Stimulated activated CD8-positive, alpha-beta memory T cell treated with anti-CD3 and anti-CD28 coated beads, Interleukin-4, amount 100 ng/mL, for 1 hour (primary cell): ENCODE measurements at places on chromosomes 11 and 22.

DNA sequence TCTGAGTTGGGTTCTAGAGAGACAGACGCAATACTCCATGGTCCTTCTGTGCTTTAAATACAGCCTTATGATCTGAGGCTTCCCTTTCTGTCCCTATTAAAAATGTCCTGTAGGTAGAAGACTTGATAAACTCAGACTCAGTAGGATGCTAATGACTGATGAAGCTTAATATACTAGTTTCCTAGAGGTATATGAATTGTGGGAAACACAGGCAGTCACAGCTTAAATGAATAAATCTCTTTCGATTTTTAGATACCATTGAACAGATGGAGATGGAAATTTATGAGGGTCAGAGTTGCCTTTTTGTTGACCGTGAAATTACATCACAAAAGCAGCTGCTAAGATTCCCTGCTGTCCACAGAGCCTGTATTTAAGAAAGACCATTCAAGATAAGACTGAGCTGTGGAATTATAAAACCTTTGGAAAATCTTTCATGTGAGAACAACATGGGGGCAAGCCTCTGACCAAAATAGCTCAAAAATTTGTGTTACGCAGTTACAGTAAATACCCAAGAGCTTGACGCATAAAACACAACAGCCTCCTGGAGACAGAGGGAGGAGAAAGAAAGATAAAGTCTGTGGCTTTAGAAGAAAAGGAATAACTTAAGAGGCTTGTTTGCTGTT is 172.3 kb downstream of the AASDHPPT start:
- DNase-seq, result no peak

GRCh38 chr11:18264035-18264434 is 2.0 kb upstream of the SAA1 start:
- no peak for DNase-seq

GRCh38 chr22:45047260-45047659 is 37.5 kb upstream of the PHF21B start:
- DNase-seq, result no peak

GRCh38 chr11:111797145-111797581 is 31.0 kb upstream of the PPP2R1B start:
- no peak for DNase-seq

- DNase-seq, result no peak
Observed at GRCh38 chr11:12180257-12181205, 70.1 kb downstream of the MICAL2 start.

- no peak for DNase-seq
Observed at GRCh38 chr11:69443968-69444364, 37.5 kb upstream of the LINC01488 start.

DNA sequence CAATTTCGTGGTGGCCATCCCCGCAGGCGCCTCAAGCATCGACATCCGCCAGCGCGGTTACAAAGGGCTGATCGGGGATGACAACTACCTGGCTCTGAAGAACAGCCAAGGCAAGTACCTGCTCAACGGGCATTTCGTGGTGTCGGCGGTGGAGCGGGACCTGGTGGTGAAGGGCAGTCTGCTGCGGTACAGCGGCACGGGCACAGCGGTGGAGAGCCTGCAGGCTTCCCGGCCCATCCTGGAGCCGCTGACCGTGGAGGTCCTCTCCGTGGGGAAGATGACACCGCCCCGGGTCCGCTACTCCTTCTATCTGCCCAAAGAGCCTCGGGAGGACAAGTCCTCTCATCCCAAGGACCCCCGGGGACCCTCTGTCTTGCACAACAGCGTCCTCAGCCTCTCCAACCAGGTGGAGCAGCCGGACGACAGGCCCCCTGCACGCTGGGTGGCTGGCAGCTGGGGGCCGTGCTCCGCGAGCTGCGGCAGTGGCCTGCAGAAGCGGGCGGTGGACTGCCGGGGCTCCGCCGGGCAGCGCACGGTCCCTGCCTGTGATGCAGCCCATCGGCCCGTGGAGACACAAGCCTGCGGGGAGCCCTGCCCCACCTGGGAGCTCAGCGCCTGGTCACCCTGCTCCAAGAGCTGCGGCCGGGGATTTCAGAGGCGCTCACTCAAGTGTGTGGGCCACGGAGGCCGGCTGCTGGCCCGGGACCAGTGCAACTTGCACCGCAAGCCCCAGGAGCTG is 24.8 kb downstream of the ADAMTS15 start:
- no peak for DNase-seq

- DNase-seq, result no peak
Observed at GRCh38 chr11:69598147-69598546, 42.8 kb upstream of the CCND1 start.

- DNase-seq, result no peak
Observed at GRCh38 chr22:23622634-23623033, 9.5 kb downstream of the DRICH1 start.

GRCh38 chr11:65500387-65501185 is 1.7 kb downstream of the MALAT1 start:
- DNase-seq, result no peak

DNA sequence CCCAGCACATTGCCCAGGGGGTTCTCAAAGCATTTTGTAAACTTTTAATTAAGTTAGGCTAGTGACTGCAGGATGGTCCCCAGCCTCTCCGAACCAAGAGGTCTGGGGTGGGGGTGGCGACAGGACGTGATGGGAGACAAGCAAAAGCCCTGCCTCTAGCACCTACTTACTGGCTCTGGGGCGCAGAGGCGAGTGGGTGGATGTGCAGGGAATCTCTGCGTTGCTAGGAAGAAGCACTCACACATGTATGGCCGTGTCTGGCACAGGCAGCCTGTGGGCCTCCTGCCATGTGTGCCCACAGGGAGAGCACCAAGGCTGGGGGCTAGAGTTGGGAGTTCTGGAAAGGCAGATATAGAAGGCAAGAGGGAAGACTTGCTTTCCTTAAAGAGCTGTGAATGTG is 6.3 kb downstream of the OPCML start:
- DNase-seq, result no peak

GRCh38 chr22:35631597-35631996 is 14.5 kb upstream of the MB start:
- DNase-seq, result no peak

GRCh38 chr11:64851831-64852351 is 7.4 kb upstream of the CDC42BPG start:
- no peak for DNase-seq

DNA sequence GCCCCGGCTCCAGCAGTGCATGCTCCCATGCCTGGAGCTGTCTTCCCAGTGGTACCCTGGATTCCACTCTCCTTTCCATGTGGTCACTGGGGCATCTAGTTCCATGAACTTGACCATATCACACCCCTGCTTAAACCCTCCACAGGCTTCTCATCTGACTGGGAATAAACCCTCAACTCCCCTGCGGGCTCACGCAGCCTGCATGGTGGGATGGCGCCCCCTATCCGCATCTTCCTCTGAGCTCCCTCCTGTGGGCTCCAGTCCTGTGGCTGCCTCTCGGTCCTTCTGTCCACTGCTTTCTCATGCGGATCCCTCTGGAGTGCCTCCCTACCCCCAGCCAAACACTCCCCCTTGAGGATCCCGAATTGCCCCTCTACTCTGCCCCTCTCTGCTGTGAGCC is 41.4 kb upstream of the TTLL12 start:
- no peak for DNase-seq

DNA sequence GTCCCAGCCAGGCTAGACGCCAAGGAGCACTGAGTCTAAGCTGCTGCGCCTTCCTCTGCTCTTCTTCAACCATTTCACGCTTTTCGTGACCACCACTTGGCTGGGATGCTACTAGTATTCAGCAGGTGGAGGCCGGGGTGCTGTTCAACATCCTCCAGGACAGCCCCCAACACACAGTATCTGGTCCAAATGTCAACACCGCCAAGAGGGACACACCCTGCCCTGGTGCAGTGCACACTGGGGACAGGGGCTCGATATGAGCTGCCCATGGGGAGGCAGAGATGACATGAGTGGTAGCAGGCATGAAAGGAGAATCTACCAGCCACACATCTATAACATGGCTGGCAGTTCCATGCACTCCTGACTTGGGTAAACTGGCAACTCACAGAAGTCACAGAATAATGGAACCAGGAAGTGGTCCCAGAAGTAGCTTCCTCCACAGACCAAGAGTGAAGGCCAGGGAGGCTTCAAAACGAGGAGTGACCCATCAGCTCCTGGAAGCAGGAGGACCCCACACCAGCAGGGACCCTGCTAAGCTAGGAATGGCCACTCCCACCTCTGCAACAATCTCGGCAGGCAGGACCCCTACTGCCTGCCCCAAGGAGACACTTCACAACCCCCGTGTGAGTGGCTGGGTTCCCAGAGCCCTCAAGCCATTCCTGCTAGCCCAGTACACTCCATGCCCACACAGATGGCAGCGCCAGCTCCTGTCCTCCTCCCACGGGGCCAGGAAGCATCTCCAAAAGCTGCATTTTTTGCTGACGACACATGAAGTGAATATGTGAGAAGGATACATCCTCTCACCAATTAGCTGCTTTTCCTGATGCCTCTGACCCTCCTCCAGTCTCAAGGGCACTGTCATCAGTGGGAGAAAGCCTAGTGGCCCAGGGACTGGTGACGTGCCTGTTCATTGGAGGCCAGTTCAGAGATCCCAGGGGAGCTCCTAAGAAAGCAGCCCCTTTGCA is 78.8 kb downstream of the DGCR2 start:
- DNase-seq, result no peak
